Activated naive CD4-positive, alpha-beta T cell treated with anti-CD3 and anti-CD28 coated beads for 36 hours (primary cell): ENCODE measurements at places on chromosomes 7 and 10. TPM values are rescaled to one million over a fixed set of nuclear protein-coding genes. Genes with fewer than 3 reads are reported as not detected.

- no peak for DNase-seq
Observed at GRCh38 chr7:2043316-2044039, 189.3 kb downstream of the MAD1L1 start.

DNA sequence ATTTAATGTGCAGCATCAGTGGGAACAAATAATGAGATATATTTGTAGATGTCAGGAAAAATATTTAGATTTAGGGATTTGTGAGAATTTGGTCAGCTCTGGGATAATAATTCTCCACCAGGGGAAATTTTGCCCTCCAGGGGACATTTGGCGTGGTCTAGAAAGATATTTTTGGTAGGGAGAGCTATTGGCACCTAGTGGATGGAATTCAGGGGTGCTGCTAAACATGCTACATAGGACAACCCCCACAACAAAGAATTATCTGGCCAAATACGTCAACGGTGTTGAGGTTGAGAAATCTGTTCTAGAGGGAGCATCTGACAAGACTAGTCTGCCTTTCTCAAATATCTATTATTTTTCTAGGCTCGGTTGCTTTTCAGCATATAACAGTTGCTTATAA, 2.1 kb downstream of the ADK start:
- DNase-seq, result no peak

GRCh38 chr7:101875283-101875846, 57.9 kb downstream of the CUX1 start:
- no peak for DNase-seq

- no peak for DNase-seq
Observed at GRCh38 chr7:114622221-114622620, 207.6 kb downstream of the FOXP2 start.

DNA sequence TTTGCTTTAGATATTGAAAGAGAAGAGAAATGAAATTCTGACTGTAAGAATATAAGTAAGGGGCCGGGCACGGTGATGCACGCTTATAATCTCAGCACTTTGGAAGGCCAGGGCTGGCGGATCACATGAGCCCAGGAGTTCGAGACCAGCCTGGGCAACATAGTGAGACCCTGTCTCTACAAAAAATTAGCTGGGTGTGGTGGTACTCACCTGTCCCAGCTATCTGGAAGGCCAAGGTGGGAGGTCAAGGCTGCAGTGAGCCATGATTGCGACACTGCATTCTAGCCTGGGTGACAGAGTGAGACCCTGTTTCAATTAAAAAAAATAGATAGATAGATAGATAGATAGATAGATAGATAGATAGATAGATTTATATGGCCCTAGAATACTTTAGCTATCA, 82.3 kb downstream of the BTRC start:
- no peak for DNase-seq

GRCh38 chr7:98286093-98286539, 4.6 kb downstream of the BRI3 start:
- DNase-seq, result no peak

Gene LIPF
- total RNA-seq, result not detected

Gene TAS2R41
- total RNA-seq, result not detected

Gene GHRHR
- total RNA-seq, result not detected

Gene STEAP4
- total RNA-seq, result not detected

Gene PNLIPRP1
- not detected for total RNA-seq
